ENCODE measurements at places on chromosomes 5 and 9.
A peak's percentile ranks its signal among the peaks of the same experiment; 100 is the strongest.

GRCh38 chr9:124947727-124948391 is 7.0 kb upstream of the GOLGA1 start:
- no peak for DNase-seq

GRCh38 chr5:24353016-24353415 is 291.8 kb downstream of the CDH10 start:
- no peak for DNase-seq

DNA sequence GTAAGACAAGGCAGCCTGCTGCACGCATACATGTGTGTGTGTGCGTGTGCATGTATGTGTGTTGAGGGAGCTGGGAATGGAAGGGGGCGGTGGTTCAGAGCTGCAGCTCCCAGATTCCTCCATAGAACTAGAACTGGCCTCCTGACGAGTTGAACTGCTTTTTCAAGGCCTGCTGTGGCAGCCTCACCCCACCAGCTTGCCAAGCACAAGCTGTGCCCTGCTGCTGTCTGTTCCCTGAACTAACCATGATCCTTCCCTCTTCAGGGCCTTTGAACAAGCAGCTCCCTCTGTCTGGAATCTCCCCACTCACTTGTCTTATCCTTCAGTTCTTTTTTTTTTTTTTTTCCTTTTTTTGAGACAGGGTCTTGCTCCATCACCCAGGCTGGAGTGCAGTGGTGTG is 22.6 kb downstream of the LRSAM1 start:
- DNase-seq: no peak

DNA sequence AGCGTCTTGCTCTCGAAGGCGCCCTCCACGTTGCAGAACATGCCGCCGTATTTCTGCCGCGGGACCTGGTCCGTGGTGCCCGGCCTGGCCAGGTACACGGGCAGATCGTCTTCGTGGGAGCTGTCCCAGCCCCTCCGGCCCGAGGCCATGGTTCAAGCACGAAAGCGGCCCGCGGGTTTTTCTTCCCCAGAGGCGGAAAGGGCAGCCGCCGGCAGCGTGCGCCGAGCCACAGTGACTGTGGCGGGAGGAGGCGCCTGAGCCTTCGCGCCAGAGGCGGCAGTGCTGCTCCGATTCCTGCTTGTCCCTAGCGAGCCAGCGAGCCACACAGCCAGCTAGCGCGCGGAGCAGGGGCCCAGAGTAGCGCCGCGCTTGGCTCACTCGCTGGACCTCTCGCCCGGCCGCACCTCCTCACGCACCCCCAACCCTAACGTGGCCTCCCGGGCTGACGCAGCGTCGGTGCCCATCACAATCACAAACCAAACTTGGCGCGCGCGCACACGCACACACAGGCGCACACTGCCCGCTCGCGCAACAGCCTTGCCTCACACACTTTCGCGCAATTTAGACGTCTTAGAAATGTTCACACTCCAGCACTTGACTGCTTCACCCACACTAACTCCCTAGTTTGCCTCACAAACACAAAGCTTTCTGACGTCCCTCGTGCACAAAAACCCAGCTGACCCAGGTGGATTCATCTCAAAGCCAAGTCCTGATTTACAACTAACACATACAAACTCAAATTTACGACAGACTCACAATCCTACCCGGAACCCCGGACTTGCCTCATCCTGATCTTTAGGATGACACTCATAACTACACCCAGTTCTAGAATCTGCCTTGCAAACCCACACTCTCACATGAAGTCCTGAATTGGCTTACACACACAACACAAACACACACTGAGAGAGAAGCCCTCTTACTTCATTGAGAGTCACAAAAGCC is at the start of gene DPYSL3:
DPYSL3 (minus strand) TSS at position 359 of the 942 bp plus-strand sequence; CDS start at position 149, 210 bp downstream.
- DNase-seq: peak; percentile 84

GRCh38 chr5:96172436-96172835 is 210.8 kb upstream of the ELL2 start:
- DNase-seq: peak; percentile 71

- DNase-seq: no peak
Measured at GRCh38 chr9:93052791-93053540, 5.5 kb upstream of the SUSD3 start.

DNA sequence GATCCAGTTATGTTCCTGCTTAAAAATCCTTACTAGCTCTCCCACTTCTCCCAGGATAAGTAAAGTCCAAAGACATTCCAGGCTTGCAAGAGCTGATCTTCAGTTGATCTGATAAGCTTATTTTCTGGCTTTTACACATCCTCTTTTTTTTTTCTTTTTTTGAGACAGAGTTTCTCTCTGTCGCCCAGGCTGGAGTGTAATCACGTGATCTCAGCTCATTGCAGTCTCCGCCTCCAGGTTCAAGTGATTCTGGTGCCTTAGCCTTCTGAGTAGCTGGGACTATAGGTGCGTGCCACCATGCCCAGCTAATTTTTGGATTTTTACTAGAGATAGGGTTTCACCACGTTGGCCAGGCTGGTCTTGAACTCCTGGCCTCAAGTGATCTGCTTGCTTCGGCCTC is 37.3 kb upstream of the PTPN3 start:
- DNase-seq: no peak

DNA sequence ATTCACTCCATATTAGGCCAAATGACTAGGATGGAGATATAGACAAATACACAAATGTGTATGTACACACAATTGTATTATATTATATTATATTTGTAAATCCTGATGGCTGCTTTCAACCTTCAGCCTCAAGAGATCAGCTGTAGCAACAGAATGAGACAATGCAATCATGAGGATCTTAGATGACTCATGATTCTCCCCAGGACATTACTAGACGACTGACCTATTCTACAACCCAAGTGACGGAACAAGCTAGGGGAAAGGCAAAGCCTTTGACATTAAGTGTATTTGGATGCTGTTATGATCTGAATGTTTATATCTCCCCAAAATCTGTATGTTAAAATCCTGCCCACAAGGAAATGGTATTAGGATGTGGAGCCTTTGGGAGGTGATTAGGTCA is 66.5 kb downstream of the COX7C start:
- peak; percentile 58 for DNase-seq

DNA sequence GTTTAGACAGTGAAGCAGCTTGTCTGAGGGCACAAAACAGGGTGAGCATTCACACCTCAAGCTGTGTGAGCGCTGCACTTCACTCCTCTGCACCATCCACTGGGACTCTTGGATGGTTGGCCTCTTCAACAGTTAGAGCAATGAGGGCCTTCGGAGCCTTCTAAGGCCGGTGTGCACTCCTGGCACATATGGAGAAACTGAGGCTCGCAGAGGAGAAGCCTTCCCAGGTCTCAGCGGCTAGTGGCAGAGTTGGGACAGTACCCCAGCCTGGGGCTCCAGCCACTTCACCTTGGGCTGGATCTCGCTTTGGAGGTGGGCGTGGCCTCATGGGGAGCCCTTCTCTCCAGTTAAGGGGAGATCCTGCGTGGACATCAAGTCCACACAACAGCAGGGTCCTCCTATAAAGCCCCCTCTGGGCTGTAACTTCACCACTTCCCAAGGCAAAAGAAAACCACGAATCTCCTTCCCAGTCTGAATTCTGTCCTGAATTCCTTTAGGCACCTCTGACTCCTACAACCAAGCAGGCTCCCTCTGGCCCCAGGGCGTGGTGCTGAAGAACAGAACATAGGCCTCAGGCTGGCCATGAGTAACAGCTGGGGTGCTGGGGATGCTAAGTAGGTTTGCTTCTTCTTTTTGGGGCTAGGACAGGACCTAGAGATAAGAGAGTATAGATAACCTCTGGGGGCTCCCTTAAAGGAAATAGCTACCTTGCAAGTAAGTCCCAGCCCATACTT is 30.5 kb upstream of the CSF1R start:
- no peak for DNase-seq

DNA sequence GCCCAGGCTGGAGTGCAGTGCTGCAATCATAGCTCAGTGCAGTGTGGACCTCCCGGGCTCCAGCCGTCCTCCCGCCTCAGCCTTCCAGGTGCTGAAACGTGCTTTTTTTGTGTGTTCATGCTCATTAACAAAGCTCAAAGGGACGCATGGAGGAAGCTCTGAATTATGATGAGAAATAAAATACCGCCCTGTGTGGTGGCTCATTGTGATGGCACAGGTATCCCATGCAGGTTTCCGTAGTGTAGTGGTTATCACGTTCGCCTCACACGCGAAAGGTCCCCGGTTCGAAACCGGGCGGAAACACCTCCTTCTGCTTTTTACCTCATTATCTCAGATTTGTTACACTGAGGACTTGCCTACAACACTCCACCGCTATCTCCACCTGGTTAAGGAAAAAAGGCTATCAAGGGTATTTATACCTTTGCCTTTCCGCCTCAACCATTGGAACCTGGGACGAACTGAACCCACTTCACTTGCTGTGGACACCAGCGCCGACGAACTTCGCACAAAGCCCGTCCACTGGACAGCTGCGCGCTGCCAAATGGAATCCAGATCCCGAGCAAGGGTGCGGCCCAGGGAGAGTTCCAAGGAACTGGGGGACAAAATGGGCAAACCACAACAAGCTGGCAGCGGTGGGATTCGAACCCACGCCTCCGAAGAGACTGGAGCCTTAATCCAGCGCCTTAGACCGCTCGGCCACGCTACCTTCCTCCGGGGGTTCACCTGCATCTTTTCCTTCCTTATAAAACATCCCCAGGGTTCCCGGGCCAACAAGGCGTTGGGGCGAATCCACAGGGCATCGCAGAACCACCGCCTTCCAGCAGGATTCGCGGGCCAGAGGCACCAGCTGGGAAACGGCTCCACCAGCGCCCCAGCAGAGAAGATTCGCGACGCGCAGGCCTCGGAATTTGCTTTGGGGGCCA is 26.3 kb downstream of the OR2V2 start:
- DNase-seq: peak; percentile 67

DNA sequence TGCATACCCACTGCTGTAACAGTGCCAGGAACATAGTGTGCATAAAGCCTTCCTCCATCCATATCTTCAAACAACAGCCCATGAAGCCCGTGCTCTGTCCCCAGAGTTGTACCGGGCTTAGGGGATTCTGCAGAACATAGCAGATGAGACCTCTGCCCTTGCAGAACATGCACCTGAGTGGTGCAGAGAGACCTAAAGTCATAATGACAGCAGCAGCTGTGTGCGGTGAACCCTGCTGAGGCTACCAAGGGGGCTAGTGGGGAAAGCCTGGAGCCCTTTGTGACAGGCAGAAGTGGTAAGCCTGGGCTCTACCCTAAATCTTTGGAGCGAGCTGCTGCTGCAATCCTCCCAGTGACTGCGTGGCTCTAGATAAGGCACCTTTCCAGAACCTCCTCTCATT is 32.2 kb upstream of the BRD3 start:
- DNase-seq: no peak

DNA sequence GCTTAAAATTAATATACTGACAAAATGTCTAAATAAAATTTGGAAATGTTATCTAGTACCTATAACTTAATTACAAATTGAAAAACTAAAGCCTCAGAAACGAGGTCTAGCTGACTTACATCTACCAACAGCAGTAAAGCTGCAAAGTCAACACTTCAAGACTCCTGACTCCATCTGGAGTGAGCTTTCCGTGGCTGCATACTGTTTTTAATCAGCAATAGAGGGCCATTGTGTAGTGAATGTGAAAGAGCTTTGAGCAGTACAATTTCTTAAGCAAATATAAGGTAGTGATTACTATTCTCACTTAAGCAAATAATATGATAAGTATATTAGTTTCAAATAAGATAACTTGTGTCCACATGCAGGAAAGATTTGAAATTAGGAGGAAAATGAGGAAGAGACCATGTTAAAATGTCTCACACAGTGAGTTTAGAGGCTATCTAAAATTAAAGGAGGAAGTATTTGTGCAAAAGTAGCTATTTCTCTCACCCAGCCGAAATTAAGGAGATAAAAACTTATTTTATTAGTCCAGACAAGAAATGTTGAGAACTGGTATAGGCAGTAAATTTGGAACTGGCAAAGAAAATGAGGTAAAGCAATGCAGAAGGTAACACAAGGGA is 6.4 kb downstream of the SPINK6 start:
- no peak for DNase-seq

DNA sequence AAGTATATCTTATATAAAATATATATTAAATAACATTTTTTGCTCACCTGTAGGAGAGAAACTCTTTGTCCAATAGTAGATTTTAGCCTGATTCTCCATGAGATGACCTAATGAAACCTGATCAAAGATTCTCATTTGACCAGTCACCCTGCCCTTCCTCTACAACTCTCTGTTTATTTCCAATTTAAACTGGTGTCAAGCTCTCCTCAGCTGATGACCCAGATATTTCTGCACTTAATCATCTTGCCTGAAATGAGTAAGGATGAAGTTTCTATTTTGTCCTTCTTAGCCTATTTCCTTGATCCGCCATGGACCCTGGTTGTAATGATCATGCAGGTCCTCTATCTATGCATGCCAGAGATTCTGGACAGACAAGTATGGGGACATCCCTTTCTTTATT is 179.3 kb upstream of the FGF10 start:
- DNase-seq: no peak

- no peak for DNase-seq
Measured at GRCh38 chr9:116452634-116453033, 234.5 kb upstream of the TRIM32 start.

DNA sequence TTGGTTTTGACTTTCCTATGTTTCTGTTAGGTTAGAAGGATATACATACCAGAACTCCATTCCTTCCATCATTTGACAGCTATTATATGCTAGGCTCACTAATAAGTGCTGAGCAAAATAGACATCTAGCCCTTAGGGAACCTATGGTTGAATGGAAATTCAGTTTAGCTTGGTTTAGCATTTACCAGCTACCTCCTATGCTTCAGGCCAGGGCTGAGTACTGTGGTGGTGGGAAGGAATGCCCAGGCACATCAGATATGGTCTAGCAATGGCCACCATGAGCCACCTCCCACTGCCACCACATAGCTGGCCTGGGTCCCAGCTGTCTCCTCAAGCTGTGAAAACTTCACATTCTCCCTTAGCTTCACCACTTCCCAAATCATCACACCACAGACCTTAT is 89.4 kb downstream of the SPOCK1 start:
- no peak for DNase-seq

DNA sequence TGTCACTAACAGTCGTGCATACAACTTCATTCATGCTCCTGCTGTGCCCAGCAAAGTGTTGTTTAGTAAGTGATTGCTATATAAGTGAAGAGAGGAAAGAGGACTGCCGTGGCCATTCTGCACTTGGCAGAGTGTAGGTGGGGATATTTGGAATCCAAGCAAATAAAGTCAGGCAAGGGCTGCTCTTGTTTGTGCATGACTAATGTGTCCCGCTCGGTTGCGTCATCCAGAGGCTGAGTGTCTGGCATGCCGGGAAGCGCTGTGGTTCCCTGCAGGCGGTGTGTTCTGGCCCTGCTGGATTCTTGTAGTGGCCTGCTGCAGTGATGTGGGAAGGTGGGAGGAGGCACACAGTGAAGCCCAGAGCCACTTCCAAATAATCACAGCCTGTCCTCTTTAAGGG is 136.9 kb upstream of the ANKH start:
- peak; percentile 99 for DNase-seq

GRCh38 chr9:114930056-114930812 is at the start of gene TNFSF8:
TSS of gene TNFSF8 (minus strand) at chr9:114930591. CDS start at chr9:114930303, 288 bp downstream.
- no peak for DNase-seq
